ENCODE measurements at places on chromosomes 1 and 21.
A peak's percentile ranks its signal among the peaks of the same experiment; 100 is the strongest.

DNA sequence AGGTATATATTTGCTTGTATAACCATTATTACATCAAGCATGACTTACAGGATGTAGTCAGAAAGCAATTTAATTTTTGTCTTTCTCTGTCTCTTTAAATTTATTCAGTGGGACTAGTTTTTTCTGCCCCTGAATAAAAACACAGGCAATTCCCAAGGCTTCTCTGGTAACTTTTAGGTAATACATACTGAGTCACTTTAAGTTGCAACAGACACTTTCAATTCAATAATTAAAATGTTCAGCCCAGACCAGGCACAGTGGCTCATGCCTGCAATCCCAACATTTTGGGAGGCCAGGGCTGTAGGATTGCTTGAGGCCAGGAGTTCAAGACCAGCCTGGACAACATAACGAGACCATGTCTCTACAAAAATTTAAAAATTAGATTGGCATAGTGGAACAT lies 12.3 kb downstream of the SLC44A3 start:
- DNase-seq: no peak

- DNase-seq: no peak
These were observed 138.9 kb downstream of the TOMM20 start for GRCh38 chr1:234989479-234990327.

- DNase-seq: no peak
These were observed 9.9 kb downstream of the CD58 start for GRCh38 chr1:116560704-116561490.

- DNase-seq: no peak
These were observed 916 bp downstream of the F3 start for GRCh38 chr1:94540440-94541245.

DNA sequence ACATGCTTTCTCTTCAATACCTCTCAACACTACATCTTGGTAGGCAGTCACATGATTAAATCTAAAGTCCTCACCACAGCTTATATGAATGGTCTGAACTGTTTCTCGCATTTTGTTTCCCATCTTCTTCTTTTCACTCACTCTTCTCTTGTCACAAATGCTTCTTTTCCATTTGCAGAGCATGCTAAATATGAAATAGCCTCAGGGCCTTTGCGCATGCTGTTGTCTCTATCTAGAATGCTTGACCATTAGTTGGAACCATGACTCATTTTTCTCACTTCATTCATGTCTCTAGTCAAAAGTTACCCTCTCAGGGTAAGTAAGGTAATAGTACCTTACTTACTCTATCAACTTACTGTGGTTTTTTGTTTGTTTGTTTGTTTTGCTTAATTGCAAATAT lies 239.7 kb downstream of the PTPRC start:
- DNase-seq: no peak

GRCh38 chr1:210598135-210598652 lies 269.5 kb downstream of the HHAT start:
- DNase-seq: peak; percentile 92

- no peak for DNase-seq
These were observed 91.4 kb upstream of the PLXNA2 start for GRCh38 chr1:208335371-208336136.

- no peak for DNase-seq
These were observed 121.1 kb upstream of the PKN2 start for GRCh38 chr1:88562991-88563390.

DNA sequence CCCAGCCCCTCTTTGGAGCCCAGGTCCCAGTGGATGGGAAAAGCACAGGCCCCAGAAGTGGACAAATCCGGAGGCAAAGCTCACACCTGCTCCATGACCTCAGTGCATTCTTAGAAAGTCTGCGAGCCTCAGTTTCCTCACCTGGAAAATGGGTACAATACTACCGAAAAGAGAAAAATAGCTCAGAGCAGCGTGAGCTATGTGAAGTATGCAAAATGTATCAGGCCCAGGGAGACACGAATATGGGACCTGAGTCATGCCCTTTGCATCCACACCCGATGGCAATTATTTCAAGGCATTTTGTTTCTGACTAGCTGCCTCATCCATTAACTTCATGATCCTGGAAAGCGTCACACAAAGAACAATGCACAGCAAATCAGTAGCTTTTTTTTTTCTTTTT lies 9.2 kb downstream of the ALDH4A1 start:
- no peak for DNase-seq

DNA sequence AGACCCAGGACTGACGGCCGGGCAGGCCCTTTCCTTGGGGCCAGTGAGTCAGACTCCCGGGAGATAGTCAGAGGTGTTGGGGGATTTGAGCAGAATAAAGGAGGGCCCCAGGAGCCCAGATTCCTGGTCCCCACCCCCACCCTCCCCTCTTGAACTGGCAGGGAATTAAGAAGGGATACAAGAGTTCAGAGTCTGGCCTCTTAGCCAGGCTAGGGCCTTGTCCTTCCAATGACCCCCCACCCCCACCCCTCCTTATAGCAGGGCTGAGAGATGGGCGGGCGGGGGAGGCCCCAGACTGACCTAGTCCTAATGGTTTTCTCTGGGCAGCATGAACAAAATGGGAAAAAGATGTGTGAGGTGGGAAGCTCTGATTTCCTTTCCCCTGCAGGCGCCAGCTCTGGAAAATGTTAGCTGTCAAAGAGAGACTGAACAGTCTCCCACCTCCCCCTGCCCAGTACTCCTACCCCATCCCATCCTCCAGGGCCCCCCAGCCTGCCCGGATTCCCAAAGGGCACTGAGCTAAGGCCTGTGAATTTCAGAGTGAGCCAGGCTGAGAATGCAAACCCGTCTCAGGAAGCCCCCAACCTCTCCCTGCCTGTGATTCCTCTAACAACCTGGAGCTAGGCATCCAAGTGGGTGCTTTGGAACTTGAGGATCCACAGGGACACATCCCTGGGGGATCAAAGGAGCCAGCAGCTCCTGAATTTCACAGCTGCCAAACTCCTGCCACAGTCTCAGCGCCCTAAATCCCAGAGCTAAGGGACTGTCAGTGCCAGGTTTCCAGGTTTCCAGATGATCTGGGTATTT lies 5.8 kb upstream of the CRABP2 start:
- no peak for DNase-seq

GRCh38 chr21:33754481-33754880 lies 112.2 kb downstream of the ITSN1 start:
- DNase-seq: no peak

DNA sequence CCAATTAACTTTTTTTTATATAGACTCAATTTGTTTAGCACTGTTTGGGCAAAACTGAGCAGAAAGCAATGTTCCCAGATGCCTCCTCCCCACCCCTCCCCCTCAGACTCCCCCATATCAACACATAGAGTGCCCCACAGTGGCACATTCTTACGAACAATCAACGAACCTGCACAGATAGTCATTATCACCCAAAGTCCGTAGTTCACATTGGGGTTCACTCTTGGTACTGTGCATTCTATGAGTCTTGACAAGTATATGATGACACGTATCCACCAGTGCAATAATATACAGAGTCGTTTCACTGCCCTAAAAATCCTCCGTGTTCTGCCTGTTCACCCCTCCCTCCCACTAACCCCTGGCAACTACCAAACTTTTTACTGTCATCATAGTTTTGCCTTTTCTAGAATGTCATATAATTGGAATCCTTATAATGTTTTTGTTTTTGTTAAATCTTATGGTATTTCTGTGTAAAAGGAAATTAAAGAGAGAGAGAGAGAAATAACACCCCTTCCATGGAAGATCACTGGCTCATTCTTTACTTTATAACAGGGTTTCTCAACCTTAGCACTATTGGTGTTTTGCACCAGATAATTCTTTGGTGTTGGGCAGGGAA lies 37.2 kb upstream of the HNRNPU start:
- DNase-seq: no peak
